ENCODE measurements at places on chromosomes 7 and 10.

DNA sequence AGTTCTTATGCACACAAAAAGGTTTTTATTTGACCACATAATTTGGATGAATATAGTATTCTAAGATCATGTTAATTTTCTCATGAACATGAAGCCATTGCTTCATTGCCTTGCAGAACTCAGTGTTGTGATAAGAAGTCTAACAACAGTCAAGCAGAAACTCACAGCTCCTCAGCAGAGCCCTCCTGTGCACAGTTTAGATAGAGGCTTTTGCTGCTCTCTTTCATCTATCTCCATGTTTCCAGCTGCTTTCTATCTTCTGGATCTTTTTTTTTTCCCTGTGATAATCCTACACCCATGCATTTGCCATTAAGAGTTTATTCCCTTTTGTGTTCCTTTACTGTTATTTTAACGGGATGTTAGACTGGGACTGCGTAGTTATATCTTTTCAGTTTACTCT lies 557.7 kb upstream of the LRRTM3 start:
- DNase-seq, result no peak

DNA sequence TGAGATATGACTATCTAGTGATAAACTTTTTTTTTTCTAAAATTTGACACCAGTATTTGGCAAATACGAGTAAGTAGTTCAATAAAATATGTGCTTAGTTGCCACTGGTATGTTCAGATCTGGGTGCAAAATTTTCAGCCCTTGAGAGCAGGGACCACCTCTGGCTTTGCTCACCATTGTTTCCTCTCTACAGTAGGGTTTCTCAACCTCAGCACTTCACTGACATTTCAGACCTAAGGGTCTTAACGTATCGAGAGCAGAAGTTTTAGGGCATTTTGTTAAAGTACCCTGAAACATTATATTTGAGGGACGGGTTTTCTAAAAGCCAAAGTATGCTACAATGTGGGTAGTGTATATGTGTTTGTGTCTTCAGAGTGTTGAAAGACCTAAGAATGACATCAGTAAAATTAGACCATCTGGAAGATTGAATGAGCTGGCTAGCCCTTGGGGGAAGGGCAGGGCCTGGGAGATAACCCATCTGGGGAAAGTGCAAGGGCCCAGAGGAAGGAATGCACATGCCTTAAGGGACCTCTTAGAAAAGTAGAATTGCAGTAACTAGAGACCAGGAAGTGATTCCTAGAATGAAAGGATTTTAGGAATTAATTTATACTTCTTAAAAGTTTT lies 11.8 kb downstream of the BZW2 start:
- DNase-seq, result no peak

DNA sequence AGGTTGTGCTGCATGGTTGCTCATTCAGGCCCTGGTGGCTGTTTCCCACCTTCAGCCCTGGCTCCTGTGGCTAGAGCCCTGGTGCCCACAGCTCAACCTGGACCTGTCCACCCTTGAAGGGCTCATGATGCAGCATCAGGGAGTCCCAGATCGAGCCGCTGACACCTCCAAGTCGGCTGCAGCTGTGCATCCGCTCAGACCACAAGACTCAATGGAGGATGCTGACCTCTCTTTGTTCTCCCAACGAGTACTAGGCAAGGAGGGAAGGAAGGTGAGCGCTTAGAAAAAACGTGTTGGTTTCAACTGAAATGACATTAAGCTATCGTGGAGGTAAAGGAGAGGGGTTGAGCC lies 9.5 kb upstream of the C10orf95 start:
- DNase-seq, result no peak

DNA sequence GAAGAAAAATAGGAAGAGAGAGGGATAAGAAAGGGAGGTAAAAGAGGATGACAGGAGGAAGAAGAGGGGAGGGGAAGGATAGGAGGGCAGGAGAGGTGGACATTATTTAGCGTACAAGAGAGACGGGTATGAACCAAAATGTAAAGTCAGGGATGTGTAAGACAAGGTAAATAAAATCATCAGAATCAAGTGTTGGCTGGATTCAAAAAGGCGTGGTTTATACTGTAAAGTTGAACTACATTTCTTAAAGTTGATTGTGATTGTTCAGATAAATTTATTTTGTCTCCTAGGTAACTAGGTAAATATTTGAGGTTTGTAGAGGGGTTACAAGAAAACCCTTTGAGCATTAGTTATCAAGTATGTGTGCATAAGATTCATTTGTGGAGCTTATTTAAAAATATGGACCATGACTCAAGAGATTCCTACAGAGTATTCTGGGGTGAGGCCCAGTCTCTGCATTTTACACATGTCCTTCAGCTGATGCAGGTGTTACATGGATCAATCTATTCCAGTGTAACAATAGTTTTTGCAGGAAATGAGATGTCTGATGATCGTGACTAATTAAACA lies 512.1 kb upstream of the MBL2 start:
- no peak for DNase-seq

DNA sequence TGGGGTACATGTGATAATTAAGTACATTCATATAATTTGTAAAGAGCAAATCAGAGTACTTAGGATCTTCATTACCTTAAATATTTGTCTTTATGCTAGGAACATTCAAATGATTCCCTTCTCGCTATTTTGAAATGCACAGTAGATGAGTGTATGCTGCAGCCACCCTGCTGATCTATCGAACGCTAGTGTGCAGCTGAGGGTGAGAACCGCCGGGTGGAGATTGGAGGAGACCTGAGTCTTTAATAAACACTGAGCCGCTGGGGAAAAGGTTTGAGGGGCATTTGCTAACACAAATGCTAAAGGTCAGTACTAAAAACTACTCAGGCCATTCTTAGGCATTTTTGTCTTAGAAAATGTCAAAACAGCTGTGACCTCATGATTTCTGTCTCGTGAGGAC lies 148.0 kb downstream of the DPP6 start:
- no peak for DNase-seq

DNA sequence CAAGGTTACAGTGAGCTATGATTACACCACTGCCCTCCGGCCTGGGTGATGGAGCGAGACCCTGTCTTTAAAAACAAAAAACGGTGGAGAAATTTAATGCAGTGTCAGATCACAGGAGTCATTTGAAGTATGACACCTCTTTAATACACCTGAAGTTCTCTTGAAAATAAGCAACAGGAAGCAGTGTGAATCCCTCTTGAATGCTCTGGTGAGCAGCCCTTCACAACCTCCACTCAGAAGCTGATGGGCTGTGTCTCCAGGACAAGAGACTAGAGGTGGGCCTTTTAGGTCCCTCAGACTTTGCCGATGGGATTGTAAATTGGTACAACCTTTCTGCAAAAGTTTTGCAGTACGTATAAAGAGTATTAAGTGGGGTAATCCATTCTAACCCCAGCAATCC lies 50.1 kb downstream of the CYP26A1 start:
- DNase-seq, result no peak

DNA sequence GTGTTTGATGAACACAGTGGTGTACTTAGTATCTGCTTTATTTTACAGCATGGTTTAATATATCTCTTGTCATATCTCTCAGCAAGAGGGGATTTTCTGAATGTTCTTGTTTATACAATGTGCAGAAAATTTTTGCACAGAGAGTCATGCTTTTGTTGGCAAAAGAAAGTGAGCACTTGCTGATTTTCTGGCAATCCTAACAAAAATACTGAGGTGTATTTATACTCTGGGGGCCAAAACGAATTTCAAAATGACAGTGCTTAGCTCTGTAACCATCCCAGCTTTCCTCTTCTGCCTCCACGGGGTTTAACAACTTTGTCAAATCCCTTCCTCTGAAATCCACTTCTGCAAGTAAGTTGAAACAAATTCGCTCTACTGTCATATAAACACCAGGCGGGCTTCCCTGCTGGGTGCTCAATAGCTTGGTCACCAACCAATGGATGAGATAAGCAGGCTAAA lies 169.2 kb downstream of the NOC3L start:
- no peak for DNase-seq

- no peak for DNase-seq
Measured at GRCh38 chr10:102773986-102774385, 30.2 kb downstream of the WBP1L start.

GRCh38 chr10:4568086-4568485 lies 257.9 kb upstream of the AKR1E2 start:
- DNase-seq, result no peak

DNA sequence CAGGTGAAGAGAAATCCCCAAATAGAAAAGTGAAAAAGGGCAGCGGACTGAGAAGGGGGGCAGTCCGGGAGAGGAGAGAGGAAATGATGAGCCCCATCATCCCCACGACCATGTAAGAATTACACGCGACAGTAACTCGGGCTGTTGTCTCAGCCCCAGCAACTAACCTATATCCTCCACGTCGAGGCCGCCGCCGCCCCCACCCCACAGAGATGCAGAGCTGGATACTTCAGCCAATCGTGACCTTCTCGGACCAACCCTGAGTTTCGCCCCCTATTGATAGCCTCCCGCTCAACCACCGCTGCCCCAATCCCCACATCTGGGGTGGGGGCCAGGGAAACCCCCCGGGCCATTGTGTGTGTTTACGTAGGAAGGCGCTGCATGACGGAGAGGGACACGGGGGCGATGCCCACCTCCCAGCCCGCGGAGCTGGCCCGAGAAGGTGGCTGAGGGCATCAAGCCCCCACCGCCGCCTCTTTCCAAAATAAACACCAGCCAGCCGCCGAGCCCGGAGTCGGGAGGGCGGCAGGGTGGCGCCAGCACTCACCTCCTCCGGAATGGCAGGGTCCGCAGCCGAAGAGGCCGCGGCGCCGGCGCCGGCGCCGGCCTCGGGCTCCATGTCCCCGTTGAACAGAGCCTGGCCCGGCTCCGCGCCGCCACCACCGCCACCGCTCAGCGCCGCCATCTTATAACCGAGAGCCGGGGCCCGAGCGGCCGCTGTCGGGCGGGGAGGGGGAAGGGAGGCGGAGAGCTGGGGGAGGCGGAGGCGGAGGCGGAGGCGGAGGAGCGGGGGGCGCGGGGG lies 509 bp downstream of the BRAF start:
- peak; percentile 69 for DNase-seq

- no peak for DNase-seq
Measured at GRCh38 chr10:7608001-7608400, 58.8 kb downstream of the ITIH5 start.

GRCh38 chr10:121675344-121675743 lies 77.1 kb upstream of the FGFR2 start:
- DNase-seq, result no peak

- no peak for DNase-seq
Measured at GRCh38 chr7:77674878-77675277, 21.4 kb upstream of the RSBN1L start.

- no peak for DNase-seq
Measured at GRCh38 chr7:127901895-127902703, 129.1 kb downstream of the LRRC4 start.

GRCh38 chr7:130951303-130951975 lies 217.4 kb upstream of the KLF14 start:
- DNase-seq, result no peak

- no peak for DNase-seq
Measured at GRCh38 chr7:22375359-22376048, 18.6 kb upstream of the RAPGEF5 start.

DNA sequence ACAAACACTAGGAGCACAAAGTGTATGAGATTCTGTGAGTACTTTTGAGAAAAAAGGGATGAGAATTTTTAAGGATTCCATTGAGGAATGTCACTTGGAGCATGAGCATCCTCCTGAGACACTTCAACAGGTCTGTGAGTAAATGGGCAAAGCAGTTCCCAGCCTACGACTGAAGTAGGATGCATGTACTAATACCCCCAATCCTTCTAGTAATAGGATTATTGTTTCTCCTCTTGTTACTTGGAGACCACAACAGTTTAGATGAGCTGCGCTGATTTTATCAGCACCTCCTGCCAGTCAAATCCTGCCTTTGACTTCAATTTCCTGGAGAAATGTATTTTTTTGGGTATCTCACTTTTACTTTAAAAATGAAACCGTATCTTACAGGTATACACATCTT lies 820 bp downstream of the BBS9 start:
- DNase-seq, result no peak

Data from NCI-H187 (cell line).